Tongue (tissue), 3 donors: ENCODE measurements at places on chromosomes 3 and 15. TPM values are rescaled to one million over a fixed set of nuclear protein-coding genes. Genes with fewer than 3 reads are reported as not detected.

DNA sequence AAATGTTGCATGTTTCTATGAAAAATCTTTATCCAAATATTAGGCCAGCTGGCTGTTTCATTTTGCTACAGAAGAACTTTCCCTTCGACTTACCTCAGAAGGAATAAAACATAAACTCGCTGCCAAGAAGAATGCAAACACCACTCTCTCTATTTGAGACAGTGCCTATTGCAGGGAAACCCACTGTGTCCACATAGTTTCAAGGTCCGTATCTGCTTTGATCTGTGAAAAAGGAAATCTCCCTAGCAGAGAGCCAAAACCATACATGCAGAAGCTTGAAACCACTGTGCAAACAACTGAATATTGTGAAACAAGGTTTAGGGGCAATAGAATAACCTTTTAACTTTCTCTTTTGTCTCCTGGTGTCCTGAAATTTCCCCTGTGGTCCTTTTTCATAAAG lies 35.0 kb upstream of the CAPN7 start:
- peak; percentile 15 for DNase-seq

- DNase-seq = peak; percentile 66
Measured at GRCh38 chr3:139634111-139634635, 43.6 kb downstream of the NMNAT3 start.

- DNase-seq = peak; percentile 20
Measured at GRCh38 chr3:131053043-131053859, 26.6 kb downstream of the NEK11 start.

DNA sequence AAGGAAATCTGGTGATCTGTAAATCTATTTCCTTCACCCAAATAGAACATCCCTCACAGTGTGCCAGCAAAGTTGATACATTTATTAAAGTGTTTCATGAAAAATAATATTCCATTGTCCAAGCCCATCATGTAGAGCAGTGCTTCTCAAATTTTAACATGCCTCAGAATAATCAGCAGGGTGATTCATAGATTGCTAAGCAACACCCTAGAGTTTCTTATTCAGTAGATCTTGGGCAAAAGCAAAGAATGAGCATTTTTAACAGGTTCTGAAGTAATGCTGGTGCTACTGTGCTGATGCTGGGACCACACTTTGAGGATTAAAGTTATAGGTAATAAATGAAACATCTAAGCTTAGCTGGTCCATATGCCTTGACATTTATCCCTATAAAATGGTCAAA lies 210.5 kb downstream of the ZIC4 start:
- no peak for DNase-seq

GRCh38 chr3:165162883-165163282 lies 33.3 kb downstream of the SLITRK3 start:
- no peak for DNase-seq

DNA sequence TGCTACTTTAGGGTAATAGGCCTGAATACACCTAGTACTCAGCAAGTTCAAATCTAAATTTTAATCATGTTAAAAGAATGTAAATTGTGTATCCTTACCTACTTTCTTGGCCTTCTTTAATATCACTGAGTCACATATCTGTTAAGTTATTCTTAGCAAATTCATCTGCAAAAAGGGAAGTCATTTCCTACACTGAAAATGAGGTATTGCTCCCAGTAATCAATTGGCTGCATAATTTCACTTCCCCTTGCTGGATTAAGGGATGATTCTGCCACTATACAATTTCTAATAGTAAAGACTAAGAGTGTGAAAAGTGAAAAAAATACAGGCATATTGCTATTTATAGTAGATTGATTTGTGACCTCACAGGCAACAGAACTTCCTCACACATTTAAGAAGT lies 47.8 kb downstream of the CCDC54 start:
- DNase-seq = no peak

GRCh38 chr15:67816668-67817067 lies 8.6 kb upstream of the SKOR1 start:
- DNase-seq = no peak

- DNase-seq = peak; percentile 71
Measured at GRCh38 chr15:38253351-38253781, 730 bp downstream of the SPRED1 start.

- peak; percentile 74 for DNase-seq
Measured at GRCh38 chr15:40106203-40107161, 2.2 kb downstream of the BMF start.

GRCh38 chr3:217948-218347 lies 21.4 kb downstream of the CHL1 start:
- DNase-seq = no peak

- no peak for DNase-seq
Measured at GRCh38 chr3:129950318-129951046, 24.0 kb upstream of the TRH start.

GRCh38 chr3:129256270-129256669 lies 6.9 kb downstream of the COPG1 start:
- DNase-seq = no peak

DNA sequence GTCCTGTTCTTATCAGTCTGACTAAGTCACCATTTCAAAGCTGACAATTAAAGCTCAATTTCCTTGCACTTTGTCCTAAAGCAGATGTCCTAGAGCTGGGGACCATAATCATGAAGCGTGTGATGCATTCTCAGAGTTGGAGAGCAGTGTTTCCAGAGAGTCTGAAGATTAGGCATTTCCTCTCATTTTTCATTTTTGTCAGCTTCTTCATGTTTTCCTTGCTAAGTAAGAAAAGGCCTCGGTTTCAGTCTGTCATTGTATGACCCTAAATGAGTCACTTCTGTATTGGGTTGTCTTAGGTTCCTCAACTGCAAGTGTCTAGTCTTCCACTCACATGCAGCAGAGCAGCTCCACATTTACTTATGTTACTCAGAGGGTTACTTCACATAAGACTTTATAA lies 257.2 kb upstream of the TPRG1 start:
- DNase-seq = no peak

- DNase-seq = no peak
Measured at GRCh38 chr15:48718646-48719045, 73.1 kb upstream of the FBN1 start.

- DNase-seq = peak; percentile 27
Measured at GRCh38 chr3:45464336-45465170, 76.2 kb downstream of the LARS2 start.

GRCh38 chr3:147405231-147406027 lies 914 bp downstream of the ZIC4 start:
- no peak for DNase-seq

- no peak for DNase-seq
Measured at GRCh38 chr3:106161246-106161645, 292.4 kb upstream of the CBLB start.

- no peak for DNase-seq
Measured at GRCh38 chr3:58539626-58540025, 2.6 kb upstream of the ACOX2 start.

DNA sequence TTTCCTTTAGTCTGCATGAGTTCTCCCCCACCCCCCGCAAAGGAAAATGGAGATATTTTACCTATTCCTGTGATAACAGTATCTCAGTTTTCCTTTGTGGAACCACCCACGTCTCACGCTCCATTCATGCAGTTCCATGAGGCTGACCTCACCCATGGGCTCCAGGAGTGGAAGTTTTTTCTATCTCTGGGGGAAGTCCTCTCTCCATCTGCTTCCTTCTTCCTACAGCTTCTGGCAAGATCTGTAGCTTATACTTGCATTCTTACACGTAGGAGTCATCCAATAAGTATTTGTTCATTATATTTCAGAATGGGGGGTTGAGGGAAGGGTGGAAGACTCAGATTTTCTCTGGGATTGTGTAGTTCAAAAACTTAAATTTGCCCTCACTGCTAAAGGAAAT lies 5.8 kb upstream of the GLCE start:
- DNase-seq = no peak

DNA sequence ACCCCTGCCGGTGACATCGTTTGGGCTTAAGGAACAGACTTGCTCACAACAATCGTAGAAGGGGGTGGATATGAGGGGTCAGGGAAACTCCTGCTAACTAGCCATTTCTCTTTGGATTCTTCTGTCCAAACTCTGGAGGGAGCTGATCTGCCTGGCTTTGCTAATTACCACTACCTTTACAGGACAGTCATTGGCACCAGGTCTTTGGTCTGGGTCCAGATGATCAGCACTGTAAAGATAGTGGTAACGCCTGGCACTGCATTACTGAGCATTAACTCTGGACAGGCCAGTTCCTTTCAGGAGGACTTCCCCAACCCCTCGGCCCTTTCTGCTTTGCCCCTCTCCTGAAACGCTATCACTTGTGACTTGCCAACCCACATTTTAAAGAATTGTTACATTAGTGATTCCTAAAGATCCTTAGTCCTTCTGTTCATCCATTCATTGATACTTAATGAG lies 788 bp downstream of the UQCC5 start:
- DNase-seq = no peak

- no peak for DNase-seq
Measured at GRCh38 chr3:146052791-146053310, 108.1 kb downstream of the PLOD2 start.

DNA sequence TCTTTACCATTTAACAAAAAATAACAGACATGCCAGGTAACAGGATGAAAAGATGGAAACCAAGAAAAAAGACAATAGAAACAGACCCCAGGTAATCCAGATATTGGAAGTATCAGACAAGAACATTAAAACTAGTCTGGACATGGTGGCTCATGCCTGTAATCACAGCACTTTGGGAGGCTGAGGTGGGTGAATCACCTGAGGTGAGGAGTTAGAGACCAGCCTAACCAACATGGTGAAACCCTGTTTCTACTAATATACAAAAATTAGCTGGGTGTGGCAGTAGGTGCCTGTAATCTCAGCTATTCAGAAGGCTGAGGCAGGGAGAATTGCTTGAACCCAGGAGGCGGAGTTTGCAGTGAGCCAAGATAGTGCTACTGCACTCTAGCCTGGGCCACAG lies 40.6 kb downstream of the ACAD9 start:
- DNase-seq = no peak

- peak; percentile 62 for DNase-seq
Measured at GRCh38 chr15:28096670-28097431, 2.3 kb downstream of the OCA2 start.

GRCh38 chr3:16130066-16130465 lies 44.4 kb upstream of the GALNT15 start:
- peak; percentile 69 for DNase-seq

DNA sequence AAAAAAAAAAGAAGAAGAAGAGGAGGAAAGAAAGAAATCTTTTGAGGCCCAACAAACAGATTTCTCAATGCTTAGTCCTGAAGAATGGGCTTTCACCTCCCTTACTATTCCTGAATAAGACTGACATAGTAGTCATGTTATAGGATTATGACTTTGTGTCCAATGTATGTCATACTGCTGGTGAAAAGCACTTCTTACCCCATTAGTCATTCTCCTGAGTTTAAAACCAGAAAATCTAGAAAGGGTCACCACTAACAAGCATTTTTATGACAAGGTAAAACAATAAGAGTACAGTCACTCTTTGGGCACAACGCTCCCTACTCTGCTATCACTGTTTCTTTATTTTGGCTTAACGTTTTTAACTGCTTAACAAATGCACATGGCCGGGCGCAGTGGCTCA lies 88.2 kb downstream of the IGSF11 start:
- no peak for DNase-seq

GRCh38 chr3:4794331-4794730 lies 184.9 kb upstream of the BHLHE40 start:
- no peak for DNase-seq

- DNase-seq = no peak
Measured at GRCh38 chr15:40990789-40991188, 37.5 kb downstream of the CHAC1 start.

GRCh38 chr3:112671930-112672715 lies 31.2 kb upstream of the CCDC80 start:
- peak; percentile 53 for DNase-seq

DNA sequence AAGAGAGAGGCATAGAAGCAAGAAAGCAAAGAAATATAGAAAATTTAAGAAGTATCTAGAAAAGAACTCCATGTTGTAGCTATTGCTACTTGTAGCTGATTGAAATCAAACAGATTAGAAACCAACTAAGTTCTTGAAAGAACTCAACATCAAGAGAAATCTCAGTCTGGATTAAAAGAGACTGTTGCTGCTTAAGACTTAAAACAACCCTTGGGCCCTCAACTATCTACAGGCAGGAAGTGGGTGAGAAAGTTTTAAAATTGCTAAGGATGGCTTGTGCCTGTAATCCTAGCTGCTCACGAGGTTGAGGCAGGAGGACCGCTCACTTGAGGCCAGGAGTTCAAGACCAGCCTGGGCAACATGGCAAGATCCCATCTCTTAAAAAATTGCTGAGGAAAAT lies 39.3 kb upstream of the C15orf61 start:
- DNase-seq = no peak

DNA sequence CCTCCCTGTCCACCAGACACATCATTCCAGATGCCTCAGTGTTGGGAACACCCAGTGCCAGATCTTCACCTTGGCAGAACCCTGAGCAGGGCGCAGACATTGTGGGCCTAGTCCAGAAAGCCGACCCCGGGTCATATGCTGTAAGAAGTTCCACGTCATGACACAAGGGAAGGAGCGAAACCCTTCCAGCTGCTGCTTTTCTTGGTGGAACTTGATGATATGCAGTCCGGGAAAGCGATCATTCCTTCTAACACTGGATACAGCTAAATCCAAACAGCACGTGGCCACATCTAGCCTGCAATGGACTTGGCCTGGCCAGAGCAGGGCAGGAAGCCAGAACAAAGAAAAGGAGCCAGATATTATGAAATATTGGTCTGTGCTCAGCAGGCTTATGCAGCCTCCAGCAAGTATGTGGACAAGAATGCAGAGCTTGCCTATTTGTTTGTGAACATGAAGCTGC lies 22.0 kb downstream of the GASK1A start:
- DNase-seq = peak; percentile 94

DNA sequence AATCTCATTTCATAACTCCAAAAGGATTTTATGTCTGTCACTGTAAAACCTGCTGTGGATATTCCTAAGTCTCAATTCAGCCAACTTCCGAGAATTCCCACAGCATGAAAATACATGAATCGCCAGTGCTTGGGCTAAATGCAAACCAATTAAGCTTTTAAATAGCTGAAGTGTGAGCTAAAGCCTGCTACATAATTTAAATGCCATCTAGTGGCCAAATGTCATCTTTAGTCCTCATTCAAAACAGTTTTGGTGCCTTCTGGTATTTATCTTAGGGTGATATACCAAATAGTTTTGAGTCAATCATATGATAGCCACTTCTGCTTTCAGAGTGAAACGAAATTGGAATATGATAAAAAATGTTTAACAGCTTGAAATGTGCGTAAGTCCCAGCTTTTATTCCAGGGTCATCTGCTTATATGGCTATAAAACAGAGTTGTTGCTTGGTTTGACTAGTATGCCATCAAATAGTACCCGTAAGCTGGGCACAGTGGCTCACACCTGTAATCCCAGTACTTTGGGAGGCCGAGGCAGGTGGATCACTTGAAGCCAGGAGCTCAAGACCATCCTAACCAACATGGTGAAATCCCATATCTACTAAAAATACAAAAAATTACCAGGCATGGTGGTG lies 41.8 kb upstream of the CCNL1 start:
- peak; percentile 33 for DNase-seq

Gene LMAN1L
- total RNA-seq = not detected

Gene TAGLN3
- total RNA-seq = 1.6 TPM

Gene EPB42
- 4.6 TPM for total RNA-seq

Gene IP6K1
- total RNA-seq = 35.6 TPM

Gene VILL
- total RNA-seq = 7.0 TPM

Gene RNF13
- total RNA-seq = 69.8 TPM

Gene CEMIP
- 0.82 TPM for total RNA-seq

Gene VEPH1
- 7.8 TPM for total RNA-seq

Gene BTLA
- 0.10 TPM for total RNA-seq

Gene TMIE
- total RNA-seq = not detected

Gene SLC30A4
- total RNA-seq = 14.5 TPM

Gene ATP2B2
- total RNA-seq = 5.7 TPM

Gene P2RY14
- 2.9 TPM for total RNA-seq

Gene GOLGA6L7
- not detected for total RNA-seq

Gene ZCWPW2
- 1.0 TPM for total RNA-seq

Gene ZXDC
- total RNA-seq = 39.2 TPM

Gene SLC22A13
- total RNA-seq = 0.51 TPM
